Erythroblast (primary cell): ENCODE measurements at places on chromosomes 1 and 21.

GRCh38 chr1:222167111-222167510 is 380.8 kb downstream of the HHIPL2 start:
- DNase-seq = peak; percentile 48

- DNase-seq = no peak
Measured at GRCh38 chr1:13881385-13882088, 181.5 kb downstream of the PRDM2 start.

DNA sequence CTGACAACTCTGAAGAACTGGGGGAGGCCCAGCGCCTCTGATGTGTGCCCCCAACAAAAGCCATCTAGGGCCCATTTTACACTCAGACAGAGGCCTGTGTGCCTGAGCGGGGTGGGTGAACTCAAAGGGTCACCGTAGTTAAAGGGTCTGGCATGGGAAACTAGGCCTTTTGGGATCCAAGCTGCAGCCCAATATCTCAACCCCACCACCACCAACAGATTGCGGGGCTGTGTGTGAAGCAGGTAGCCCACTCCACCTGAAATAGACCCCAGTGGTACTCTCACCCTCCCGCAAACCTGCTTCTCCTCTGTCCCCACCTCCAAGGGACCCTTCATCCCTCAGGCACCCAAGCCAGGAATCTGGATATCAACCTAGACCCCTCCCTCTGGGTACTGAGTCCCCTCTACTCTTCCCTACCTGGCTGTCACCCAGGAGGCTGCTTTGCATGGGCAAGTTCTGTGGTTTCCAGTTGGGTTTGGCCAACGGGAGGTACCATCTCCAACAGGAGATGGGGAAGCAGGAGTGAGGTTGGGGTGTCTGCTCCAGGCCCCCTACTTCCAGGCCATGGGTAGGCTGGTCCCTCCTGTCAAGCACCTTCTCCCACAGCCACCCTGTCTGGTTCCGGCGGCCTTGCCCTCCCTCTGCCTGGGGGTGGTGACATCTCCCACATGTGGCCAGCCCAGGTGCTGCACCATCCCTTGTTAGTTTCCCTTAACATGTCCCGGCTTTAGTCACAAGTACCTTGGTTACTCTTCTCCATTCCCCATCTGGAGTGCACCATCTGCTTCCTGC is 35.2 kb upstream of the LRP8 start:
- DNase-seq = no peak

DNA sequence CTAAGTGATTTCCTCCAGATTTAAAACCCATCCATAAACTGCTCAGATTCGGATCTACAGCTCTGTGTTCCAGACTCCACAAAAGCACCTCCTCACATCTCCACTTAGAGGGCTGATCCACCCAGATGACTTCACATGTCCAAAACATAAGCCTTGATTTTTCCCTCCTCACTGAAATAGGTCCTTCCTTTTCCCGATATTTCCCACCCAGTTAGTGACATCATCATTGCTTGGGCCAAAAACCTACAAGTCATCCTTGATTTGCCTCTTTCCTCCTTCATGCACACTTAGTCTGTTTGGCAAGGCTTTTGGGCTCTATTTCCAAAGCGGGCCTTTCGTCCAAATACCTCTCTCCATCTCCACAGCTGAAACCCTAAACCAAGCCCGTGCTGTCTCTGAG is 32.3 kb downstream of the CCDC185 start:
- DNase-seq = no peak

DNA sequence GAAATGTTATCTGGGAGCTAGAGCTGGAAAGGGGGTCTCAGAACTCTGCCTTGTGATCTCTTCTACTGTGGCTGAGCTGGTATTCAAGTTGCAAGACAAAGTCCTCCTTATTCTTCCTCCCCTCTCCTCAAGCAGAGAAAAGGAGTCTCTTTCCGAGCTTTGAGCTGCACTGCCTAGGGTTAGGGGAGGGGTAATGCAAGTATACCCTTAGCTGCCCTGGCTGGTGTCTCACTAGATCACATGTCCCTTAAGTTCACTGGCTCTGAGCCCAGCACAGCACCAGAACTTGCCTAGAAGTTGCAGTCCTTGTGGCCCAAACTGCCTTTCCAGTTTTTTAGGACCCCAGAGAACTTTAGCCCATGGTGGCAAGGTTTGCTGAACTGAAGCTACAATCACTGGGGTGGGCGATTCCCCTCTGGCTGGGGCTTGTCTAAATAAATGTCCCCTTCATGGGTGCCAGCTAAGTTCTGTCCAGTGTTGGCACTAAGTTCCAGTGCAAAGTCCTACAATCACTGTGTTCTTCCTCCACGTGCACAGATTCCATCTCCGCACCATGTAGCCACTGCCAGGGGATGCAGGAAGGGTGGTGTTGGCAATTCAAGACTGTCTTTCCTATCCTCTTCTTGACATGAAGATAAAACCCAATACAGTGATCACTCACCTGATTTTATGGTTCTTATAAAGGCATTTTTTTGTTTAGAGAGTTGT is 22.7 kb upstream of the CHIA start:
- no peak for DNase-seq
